Hematopoietic multipotent progenitor cell treated with erythropoietin and hydrocortisone succinate and interleukin-3 and kit ligand, for 15 days (in vitro differentiated cells): ENCODE measurements at places on chromosomes 3 and 15.

DNA sequence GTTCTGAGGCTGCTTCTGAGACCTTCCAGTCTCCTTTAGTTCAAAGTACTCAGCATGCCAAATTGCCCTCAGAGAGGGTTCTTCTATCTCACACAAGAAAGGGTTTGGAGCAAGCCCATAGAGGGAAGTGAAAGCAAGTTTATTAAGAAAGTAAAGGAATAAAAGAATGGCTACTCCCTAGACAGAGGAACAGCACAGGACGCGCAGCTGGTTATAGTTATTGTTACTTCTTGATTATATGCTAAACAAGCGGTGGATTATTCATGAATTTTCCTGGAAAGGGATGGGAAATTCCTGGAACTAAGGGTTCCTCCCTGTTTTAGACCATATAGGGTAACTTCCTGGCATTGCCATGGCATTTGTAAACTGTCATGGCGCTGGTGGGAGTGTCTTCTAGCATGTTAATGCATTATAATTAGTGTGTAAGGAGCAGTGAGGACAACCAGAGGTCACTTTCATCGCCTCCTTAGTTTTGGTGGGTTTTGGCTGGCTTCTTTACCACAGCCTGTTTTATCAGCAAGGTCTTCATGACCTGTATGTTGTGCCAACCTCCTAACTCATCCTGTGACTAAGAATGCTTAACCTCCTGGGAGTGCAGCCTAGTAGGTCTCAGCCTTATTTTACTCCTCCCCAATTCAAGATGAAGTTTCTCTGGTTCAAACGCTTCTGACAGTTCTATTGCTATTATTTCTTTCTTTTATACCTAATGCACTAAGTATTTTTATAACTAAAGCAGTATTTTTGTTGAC, 26.3 kb downstream of the SCN11A start:
- no peak for DNase-seq

GRCh38 chr15:22980189-22981050, at the start of gene CYFIP1:
Gene CYFIP1 (minus strand): TSS chr15:22980368. CDS start chr15:22947285, 33,083 bp downstream.
- no peak for DNase-seq

- no peak for DNase-seq
Observed at GRCh38 chr3:162764051-162764807, 1267.6 kb downstream of the OTOL1 start.

DNA sequence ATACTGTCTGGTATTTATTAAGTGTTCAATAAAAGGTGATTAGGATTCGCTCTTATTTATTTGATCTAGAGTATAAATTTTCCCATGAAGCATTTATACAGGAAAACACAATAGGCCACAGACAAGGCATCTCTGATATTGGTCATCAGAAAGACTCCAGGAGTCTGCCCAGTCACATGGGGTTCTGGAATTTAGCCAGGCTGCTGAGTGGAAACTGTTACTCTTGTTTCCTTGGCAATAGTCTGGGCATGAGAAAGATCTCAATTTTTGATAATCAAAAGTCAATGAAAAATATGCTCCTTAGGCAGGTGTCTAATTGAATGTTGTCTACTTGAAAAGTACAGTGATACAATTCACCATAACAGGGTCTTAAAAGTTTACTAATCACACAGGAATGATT, 161.2 kb downstream of the FRMD5 start:
- DNase-seq = no peak

GRCh38 chr15:98865397-98866339, 141.9 kb downstream of the PGPEP1L start:
- DNase-seq = peak; percentile 86

DNA sequence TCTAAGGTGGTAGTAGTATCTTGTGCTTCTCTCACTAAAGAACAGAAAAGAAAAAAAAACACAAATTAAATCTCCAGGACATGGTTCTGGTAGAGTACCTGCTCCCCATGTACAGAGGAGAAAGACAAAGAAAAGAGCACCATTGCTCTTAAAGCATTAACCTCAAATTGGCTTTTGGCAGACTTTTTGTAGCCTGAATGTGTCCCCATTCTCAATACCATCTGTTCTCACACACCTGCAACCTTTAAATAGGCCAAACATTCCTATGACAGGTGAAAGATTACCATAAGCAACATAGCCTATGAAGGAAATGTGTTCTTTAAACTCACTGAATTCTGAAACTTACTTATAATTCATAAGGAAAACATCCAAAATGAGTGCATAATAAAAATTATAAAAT, 68.0 kb downstream of the TIPARP start:
- DNase-seq = no peak

- no peak for DNase-seq
Observed at GRCh38 chr3:99902091-99902490, 84.4 kb downstream of the CMSS1 start.

- DNase-seq = no peak
Observed at GRCh38 chr15:73794443-73795133, 41.4 kb upstream of the INSYN1 start.

DNA sequence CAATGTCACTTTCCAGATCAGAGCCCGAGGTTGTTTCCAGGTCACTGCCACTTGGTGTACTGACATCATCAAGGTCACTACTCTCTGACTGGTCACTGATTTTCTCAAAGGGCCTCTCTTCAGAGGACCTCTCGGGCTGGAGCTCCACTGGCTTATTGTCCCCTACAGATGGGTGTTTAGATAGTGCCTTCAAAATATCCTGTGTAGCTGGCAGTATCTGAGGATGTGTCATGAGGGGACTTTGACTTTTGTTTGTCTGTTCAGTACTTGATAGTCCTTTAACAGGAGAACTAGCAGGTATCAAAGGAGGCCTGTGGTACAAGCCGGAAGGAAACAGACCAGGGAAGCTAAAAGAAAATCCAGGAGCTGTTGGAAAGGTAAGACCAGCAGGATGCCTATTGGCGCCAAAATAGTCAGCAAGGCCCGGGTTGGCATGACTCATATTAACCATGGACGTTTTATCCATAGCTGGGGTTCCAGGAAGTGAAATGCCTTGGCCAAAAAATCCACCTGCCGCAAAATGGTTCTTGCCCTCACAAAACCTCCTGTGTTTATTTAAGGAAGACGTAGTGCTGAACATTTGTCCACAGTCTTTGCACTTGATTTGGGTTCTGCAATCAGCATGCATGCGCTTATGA, 547.3 kb downstream of the MECOM start:
- no peak for DNase-seq

DNA sequence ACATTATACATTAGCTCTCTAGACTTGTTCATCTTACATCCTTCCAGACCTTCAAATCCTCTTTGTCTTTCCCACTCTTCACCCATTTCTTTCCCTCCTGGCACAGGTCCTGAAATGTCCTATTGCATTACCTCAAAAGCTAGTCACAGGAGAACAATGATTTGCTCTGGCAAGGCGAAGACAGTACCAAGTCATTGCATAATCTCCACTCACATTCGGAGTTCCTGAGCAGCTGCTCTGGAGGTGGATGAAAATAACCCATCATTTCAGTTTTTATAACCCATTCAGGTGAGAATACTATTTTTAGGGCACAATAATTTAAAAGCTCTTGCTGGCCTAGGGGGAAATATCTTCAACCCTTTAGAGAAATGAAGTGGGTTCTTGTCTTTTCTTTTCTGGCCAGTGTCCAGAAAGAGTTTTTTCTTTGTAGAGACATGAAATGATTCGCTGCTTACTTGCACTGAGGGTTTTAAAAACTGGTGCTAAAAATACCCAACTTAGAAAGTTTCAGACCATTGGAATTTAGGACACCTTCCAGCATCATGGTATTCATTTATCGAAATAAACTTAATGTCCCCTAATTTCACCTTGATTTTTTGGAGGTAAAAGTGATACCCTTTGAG, 23.4 kb upstream of the DYNC1LI1 start:
- DNase-seq = no peak

DNA sequence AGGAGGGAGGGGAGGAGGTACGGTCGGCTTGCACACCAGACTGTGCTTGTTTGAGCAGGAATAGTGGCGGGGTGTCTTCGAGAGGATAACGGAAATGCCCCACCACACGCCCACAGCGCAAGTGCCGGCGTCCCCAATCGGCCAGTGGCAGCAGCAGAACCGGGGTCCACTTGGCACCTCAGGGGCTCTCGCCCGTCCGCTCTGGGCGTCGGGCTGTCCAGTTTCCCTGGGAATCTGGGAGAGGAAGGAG, 53.7 kb downstream of the CCDC54 start:
- DNase-seq = peak; percentile 12

DNA sequence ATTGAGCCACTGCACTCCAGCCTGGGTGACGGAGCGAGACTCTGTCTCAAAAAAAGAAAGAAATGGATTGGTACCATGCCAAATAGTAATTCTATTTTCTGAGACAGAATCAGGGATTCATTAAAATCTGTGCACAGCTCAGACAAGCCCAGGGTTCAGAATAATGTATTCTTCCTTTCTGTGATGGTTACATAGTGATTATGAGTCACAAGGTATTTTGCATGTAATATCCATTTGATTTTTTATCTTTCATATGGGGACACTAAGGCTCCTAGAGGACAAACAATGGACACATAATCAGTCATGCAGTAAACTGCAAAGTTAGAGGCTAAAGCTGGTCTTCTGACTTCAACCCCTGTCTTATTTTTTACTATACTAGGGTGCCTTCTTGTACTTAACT, 156.8 kb upstream of the COL8A1 start:
- DNase-seq = no peak

- DNase-seq = no peak
Observed at GRCh38 chr3:82132210-82133069, 371.0 kb upstream of the GBE1 start.

DNA sequence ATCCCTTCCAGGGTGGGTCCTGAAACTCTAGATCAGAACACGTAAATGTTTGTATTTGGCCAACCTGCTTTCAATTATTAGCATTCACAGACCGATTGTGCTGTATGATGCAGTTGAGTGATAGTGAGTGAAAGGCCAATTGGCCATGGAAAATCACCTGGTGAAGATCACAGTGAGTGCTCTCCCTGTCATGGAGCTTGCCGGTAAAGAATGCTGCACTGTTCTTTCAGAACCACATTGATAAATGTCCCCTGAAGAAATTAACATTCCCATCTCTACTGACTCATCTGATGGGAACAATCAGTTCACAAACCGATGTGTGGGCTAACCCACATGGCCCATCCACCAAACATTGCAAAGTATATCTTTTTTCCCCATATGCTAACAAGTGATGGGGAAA, 324.8 kb upstream of the TBL1XR1 start:
- no peak for DNase-seq

DNA sequence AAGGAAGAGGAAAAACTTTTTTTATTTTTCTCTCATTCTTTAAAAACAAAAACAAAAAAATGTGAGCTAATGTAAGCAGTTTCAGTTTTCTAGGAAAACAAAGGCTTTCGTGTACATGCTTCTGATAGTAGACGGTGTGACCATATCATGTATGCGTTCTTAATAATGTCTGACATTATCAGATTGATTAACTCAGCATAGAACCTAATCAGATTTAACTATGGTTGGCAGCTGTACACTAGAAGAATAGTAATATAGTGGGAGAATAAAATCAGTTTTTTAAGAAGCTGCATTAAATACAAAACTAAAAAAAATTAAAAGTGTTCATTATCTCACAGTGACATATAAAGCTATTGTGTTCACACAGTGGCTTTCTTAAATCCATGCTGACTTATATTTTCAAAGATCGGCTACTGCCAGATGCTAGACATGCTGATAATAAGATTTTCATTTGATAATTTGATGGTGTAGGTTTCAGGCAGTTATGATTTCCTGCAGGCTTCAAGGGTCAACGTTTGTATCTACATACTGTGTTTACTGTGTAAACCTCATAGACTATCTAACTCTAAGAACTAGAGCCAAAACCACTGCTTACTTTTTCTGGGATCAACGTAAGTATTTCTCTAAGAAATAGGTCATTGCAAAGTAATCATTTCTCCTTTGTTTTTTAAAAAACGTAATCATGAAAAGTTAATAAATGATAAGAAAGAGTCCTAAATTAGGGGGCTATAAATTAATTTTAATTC, 74.0 kb downstream of the UBE2E2 start:
- no peak for DNase-seq

DNA sequence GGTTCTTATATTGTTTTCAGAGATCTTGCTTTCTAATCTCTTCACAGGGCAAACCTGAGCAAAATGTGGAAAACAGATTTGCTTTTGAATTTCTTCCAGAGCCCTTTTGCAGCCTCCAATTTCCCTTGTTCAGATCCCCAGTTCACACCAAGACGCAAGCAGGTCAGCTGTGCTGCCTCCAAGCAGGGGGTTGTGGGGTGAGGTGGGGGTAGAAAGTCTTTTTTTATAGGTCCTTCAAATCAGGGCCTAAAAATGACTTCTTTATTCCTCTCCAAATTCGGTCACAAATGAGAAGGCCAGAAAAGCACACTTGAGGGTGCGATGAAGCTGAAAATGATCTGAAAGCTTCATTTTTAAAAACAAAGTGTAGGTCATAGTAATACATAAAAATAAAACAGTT, 26.3 kb upstream of the AVEN start:
- DNase-seq = no peak
